ENCODE measurements at places on chromosomes 7 and 10.

DNA sequence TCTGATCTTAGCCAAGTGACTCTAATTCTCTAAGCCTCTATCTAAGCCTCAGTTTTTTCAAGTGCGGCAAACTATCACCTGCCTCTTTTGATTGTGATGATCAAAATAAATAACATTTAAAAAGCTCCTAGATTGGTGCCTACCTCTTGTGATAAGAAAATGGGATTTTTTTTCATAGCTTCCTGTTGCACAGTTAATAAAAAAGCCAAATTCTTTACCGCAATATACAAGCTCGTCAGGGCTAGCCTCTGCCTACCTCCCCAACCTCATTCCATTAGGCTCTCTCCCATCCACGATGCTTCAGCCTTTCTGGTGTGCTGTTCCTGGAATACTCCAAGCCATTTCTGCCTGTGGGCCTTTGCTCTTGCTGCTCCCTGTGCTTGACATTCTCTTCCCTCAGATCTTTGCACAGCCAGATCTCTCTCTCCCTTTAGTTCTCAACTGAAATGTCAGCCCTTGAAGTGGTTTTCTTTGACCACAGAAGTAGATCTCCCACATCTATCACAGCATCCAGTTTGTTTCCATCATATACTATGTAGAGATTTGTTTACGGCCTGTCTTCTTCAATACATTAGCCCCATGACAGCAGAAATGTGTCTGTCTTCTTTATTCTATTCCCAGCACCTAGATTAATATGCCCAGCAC lies 48.8 kb downstream of the SFR1 start:
- DNase-seq = no peak

DNA sequence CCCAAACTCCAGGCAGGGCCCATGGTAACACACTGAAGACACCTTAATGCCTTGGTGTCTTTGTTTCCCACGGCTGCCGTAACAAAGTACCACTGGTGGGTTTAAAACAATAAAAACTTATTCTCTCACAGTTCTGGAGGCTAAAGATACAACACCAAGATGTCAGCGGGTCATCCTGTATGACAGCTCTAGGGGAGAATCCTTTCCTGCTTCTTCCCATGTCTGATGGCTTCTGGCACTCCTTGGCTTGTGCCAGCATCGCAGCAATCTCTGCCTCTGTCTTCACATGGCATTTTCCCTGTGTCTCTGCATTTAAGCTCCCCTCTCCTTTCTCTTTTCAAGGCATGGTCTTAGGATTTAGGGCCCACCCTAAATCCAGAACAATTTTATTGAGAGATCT lies 33.1 kb downstream of the PRSS2 start:
- no peak for DNase-seq

GRCh38 chr7:76327610-76328009 lies 25.1 kb downstream of the HSPB1 start:
- no peak for DNase-seq

DNA sequence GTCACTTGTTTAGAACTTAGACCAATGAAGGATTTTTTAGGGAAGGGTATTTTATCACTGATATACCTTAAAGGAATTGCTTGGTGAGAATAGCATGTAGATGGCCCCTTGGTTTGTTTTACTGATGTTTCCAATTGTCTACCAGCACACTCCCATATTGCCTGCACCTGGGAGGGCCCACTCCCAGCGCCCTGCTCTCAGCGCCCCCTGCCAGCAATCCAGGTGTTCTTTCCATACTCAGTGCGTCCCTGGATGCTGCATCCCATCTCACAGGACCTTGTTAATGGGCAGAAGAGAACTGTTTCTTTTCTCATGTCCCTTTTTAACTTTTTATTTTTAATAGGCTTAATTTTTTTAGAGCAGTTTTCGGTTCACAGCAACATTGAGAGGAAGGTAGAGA lies 24.1 kb upstream of the SFRP5 start:
- no peak for DNase-seq

All from femur (tissue), 1 donor.